ENCODE measurements at places on chromosomes 16 and 17.
A peak's percentile ranks its signal among the peaks of the same experiment; 100 is the strongest.

DNA sequence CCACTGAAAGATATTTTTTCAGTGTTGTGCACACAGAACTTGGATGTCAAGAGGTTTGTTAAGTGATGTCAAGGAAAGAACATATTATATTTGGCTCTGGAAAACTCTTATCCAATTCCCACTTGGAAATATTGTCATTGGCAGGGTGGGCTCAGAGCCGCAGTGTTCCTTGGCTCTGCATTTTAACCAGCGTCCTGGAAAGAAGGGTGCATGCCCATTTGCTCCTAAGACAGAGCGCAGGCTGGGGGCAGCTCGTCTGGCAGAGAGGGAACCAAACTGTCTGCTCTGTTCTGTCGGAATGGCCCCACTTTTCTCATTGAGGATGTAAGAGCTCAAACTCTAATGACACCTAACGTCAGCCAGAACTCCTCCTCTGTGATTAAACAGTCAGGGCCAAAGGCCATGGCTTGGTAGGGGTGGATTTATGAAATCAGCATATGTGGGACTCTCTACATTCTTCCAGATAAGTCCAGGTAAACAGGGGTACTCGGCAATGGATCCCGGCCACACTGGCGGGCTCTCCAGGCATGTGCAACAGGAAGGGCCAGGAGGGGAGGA is 18.0 kb downstream of the SLC47A1 start:
- DNase-seq: no peak

DNA sequence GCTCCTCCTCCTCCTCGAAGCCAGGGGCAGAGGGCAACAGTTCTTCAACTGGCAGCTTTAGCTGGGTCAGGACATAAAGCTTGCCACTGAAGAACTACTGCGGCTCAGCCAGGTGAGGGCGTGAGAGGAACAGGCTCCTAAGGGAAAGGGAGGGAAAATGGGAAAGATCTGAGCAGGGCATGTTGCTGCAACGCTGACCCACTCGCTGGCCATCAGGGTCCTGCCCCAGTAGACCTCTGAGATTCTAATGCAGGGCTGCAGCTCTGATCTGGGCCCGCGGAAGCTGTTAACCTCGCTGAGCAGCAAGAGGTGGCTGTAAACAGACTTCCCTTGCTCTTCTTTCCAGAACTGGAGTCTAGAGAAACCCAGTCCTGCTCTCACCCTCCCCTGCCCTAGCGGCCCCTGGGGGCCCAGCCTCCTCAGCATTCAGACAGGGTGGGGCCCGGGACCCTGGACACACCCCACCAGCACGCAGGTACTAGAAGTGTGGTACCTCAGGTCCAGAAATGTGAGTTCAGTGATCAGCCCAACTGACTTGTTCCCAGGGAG is 3.8 kb upstream of the TLCD2 start:
- no peak for DNase-seq

DNA sequence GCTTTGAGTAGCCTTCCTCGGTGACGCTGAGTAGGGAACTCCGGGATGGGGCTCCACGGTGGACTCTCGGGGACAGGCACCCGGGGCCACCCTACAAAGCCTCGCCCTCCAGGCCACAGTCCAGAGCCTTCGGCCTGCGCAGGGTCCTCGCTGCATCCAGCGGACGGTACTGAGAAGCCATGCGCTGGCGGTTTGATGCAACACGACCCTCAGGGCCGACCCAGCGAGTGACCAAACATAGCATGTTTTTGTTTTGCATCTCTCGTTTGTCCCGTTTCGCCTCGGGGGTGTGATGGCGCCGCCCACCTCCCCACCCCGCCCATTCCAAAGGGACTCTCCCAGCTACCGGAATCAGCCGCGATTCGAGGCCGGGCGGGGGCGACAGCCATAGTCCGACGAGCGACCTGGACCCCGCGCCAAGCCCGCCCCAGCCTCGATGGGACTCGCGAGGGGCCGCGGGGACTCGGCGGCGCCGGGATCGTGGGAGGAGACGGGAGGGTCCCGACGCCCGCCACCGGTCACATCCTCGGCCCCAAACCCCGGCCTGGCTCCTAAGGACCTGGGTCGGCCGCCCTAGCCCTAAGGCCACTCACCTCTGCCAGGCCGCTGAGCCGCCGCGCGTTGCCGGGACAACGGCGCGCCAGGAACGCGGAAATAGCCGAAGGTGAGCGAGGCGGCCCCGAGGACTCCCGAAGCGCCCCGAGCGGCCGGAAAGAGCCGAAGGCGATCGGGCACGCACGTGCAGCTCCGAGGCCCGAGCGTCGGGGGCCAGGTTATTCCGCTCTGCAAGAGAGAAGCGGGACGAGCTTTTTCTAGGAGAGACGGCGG is 1.6 kb downstream of the IFT140 start:
- DNase-seq: peak; percentile 87

DNA sequence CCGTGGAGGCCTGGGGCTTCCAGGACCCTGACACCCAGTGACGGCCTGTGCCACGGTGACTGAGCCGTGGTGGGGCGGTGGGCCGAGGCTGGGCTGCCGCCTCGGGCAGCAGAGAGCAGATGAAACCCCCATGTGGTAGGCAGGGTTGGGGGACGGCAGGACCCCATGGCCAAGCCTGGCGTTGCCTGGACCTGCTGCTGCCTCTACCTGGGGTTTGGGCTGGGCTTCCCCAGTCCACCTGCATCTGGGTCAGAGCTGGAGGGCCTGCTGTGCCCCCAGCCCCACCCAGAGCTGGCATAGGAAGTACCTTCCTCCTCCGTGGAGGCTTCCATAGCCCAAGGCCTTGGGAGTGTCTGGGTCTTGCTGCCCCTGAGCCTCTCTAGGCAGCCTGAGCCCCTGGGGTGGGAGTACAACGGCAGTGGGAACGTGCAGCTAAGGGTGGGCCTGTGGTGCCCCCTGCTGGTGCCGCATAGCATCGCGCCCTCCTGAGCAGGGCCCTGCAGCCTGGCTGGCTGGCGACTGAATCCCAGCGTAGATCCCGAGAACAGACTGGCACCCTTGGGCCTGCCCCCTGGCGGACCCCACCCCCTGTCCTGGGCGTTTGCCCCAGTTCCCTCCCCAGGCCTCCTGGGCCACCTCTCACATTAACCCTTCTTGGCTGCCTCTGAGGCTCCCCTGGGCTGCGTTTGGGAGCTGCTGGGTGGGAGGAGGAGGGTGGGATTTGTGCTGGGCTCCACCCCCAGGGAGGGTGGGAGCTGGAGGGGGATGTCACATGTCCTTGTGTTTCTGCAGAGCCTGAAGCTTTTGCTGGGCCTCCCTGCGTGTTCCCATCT is 12.6 kb upstream of the ATP6V0C start:
- peak; percentile 78 for DNase-seq

DNA sequence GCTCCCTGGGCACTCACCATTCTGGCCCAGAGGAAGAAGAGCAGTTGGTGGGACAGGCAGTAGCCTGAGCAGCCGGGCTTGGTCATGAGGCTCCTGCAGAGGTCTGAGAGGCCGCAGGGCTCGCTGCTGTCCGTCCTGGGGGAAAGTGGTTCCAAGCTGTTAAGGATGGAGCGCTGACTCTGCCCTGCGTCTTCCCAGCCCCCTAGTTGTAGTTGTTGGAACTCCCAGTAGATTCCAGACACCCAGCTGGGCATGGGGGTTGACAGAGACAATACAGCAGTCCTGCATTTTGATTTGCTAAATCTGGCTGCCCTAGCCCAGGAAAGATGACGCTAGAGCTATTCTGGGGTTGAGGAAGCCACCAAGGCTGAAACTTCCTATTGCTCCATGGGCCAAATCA is 7.3 kb downstream of the C16orf89 start:
- DNase-seq: no peak
